Right ventricle myocardium inferior (tissue), 1 donor: ENCODE measurements at places on chromosomes 12 and 14. TPM values are rescaled to one million over a fixed set of nuclear protein-coding genes. Genes with fewer than 3 reads are reported as not detected.

SLC39A5 gene
- not detected for total RNA-seq

ALDH1L2 gene
- total RNA-seq, result 2.7 TPM

LTB4R gene
- 2.1 TPM for total RNA-seq

GRCh38 chr14:34867199-34867598 is 8.0 kb downstream of the BAZ1A start:
- DNase-seq, result no peak

GRCh38 chr12:74286254-74286653 is 251.4 kb upstream of the ATXN7L3B start:
- DNase-seq, result no peak

- DNase-seq, result peak; percentile 57
Measured at GRCh38 chr14:80202888-80203562, 8.3 kb downstream of the DIO2 start.
